Activated CD8-positive, alpha-beta T cell treated with anti-CD3 and anti-CD28 coated beads, Interleukin-2, amount 10 ng/mL, durations not matched to agents 7 days and 5 days (primary cell): ENCODE measurements at places on chromosomes 13 and 19.

DNA sequence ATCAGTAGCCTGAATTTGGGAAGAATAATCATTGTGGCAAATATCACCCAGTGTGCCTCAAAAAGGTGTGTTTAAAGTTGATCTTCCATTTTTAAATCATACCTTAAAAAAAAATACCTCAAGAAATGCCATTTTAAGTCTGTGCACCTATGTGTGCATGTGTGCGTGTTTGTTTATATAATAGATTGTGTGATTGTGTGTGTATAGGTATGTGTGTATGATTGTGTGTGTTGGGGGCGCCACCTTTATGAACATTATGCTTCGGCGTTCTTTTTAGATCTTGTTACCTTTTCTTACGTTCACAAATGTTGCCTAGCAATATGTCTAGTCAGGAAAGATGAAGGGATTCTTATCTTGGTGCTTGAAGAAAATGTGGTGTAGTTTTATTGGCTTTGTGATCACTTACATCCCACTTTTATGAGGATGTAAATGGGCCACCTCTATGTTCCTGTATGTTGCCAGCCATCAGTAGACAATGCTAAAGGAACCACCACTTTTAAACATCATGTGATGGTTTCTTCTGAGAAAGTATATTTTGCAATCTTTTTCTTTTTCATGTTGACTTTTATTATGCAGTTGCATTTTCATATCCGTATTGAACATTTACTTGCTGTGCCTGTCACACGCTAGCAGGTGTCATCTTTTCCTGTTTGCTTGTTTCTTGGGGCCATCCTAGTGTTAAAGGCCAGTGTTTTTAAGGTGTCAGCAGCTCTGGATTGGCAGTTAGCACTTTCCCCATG lies 2.2 kb upstream of the IRS2 start:
- peaks cover 6% of the 10 kb centered on the region for H3K4me1 ChIP-seq
- peaks cover 28% of the 10 kb centered on the region for H3K27me3 ChIP-seq
- no peak for DNase-seq

- H3K4me3 ChIP-seq: peak overlapping the region; percentile 83
- H3K36me3 ChIP-seq: peaks cover 15% of the 10 kb centered on the region
Measured at GRCh38 chr19:34359140-34359953, 5.6 kb upstream of the GPI start.

DNA sequence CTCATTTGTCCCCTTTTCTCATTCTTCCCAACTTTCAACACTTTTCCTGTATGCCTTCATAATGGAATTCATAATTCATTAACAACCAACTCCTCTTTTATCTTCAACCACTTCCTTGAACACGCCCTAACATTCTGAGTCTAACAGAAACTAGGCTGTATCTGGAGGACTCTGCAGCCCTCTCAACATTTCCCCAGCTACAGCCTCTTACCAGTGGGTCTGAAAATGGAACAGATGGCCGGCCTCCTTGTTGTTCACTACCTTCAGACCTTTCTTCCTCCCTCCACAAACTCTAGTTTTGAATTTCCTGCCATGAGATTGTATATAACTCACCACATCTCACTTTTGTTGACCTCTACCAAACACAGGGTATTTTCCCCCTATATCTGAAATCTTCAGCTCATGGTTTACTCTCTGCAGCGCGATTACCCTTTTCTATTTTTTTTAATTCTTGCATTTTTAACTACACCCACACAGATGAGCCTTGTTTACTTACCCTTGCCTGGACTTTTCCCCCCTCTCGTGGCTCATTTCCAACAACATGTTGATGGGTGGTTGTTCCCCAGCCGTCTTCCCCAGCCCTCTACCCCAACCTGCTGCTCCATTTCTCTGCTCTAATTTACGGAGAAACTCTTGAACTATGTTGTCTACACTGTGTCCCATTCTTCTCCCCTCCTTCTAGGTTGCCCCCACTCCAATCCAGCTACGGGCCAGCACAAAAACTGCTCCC lies 846 bp downstream of the ZNF790 start:
- DNase-seq: no peak
- no peak overlapping the region for H3K27ac ChIP-seq
- peaks cover 3% of the 10 kb centered on the region for H3K4me1 ChIP-seq
- H3K36me3 ChIP-seq: peaks cover 43% of the 10 kb centered on the region
- no peak overlapping the region for H3K4me3 ChIP-seq

DNA sequence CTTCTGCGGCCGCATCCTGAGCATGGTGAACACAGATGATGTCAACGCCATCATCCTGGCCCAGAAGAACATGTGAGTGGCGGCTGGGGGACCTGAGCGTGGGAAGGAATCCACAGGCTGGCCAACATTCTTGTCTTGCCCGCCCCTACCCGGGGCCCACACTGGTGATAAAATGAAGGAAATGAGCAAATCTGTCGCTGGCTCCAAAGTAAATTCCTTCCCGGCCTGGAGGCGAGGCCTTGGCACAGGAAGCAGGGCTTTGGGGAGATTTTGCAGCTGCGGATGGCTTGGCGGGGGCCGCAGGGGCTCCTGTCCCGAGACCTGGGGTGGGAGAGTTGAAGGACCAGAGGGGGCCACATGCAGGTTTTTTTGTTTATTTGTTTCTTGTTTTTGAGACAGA lies 4.4 kb downstream of the KXD1 start:
- H3K27me3 ChIP-seq: no peaks in the 10 kb centered on the region
- no peak overlapping the region for H3K4me3 ChIP-seq
- no peak for DNase-seq
- H3K4me1 ChIP-seq: peaks cover 24% of the 10 kb centered on the region
- peaks cover 34% of the 10 kb centered on the region for H3K36me3 ChIP-seq
